ENCODE measurements at places on chromosomes 4 and X.

- peak overlapping the region; percentile 64 for H3K4me3 ChIP-seq
- peaks cover 12% of the 10 kb centered on the region for H3K4me1 ChIP-seq
- H3K36me3 ChIP-seq: no peaks in the 10 kb centered on the region
Observed at GRCh38 chrX:103554687-103555424, 30.5 kb upstream of the TCEAL4 start.

DNA sequence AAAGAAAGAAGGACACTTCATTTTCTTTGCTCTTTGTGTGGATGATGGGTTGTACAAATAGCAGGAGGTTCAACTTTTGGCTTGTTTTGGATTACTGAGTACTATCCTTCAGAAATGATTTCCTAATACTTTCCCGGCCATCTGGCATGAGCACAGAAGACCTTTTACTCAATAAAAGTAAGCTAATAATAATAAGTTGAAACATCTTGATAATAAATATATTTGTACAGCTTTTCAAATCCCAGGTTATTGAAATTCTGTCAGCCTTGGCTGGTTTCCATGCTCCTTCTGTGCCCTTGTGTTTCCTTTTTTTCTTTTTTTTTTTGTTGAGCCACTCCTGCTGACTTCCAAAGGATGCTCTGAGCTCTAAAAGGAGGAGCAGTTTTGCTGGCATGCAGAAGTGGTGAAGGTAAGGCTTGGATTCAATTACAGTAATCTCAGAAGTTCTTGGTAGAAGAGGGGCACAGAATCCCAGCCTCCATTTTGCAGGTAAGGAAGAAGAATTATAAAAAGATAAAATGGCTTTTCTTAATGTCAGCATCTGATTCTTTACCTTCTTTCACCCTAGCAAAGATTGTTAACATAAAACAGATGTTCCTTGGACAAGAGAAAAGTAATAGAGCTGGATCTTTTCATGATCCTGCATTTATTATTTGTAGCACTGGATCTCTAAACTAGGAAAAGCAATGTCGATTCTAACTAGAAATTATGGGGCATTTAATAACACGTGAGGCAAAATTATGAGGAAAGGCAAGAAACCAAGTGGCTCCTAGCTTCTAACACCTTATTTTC is 31.9 kb downstream of the REPS2 start:
- no peaks in the 10 kb centered on the region for H3K27me3 ChIP-seq
- H3K4me3 ChIP-seq: no peak overlapping the region
- no peaks in the 10 kb centered on the region for H3K36me3 ChIP-seq
- DNase-seq: no peak

- H3K36me3 ChIP-seq: no peaks in the 10 kb centered on the region
- no peaks in the 10 kb centered on the region for H3K4me1 ChIP-seq
- no peak overlapping the region for H3K4me3 ChIP-seq
- no peak for DNase-seq
Observed at GRCh38 chrX:40003428-40004245, 94.1 kb downstream of the BCOR start.

- no peaks in the 10 kb centered on the region for H3K36me3 ChIP-seq
- no peaks in the 10 kb centered on the region for H3K27me3 ChIP-seq
- no peak for DNase-seq
- H3K4me3 ChIP-seq: no peak overlapping the region
Observed at GRCh38 chr4:83262682-83263081, 21.9 kb downstream of the COQ2 start.

DNA sequence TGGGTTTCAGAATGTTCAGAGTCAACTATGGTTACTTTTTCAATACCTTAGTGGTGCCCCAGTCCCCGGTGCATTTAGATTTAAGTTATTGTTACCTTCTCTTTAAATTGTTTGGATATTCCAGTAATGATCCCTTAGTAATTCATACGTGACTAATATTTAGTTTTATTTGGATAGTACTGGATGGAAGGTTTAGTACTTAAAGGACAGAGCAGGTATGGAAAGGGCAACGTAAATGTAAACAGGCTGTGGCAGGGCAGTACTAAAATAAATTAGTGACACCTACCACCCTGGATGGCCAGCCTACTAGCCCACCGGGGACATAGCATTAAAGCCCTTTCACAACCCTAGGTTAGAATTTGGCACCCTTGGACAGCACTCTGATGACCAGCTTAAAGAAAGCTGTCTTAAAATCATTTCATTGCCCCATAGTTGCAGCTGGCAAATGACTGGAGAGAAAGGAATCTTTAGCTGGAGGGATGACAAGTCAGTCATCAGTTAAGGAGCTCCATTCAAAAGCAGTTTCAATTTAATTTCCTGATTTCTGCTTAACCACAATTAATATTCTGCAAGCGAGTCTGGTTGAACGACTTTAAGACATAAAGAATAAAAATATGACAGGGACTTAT is 16.4 kb downstream of the PLP1 start:
- no peak overlapping the region for H3K4me3 ChIP-seq
- no peak for DNase-seq
- no peaks in the 10 kb centered on the region for H3K4me1 ChIP-seq
- H3K36me3 ChIP-seq: no peaks in the 10 kb centered on the region

DNA sequence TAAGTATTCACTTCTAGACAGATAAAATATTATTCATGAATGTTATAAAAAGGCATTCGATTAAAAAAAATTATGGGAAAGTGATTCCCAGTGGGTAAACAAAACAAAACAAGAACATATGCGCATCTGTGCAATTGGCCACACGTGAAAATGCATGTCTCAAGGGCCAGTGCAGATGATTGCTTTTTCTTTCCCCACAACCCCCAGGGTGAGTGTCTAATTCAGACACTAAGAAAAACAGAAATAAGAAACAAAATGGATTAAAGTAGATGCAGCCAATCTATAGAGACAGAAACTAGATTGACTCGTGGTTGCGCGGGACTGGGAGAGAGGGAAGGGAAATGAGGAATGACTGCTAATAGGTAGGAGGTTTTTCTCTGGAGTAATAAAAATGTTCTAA is 49.5 kb downstream of the GPM6A start:
- H3K27me3 ChIP-seq: no peaks in the 10 kb centered on the region
- H3K4me3 ChIP-seq: no peak overlapping the region
- H3K36me3 ChIP-seq: no peaks in the 10 kb centered on the region

GRCh38 chr4:78001531-78001930 is 55.6 kb upstream of the FRAS1 start:
- no peaks in the 10 kb centered on the region for H3K36me3 ChIP-seq
- DNase-seq: no peak
- H3K4me1 ChIP-seq: no peaks in the 10 kb centered on the region

GRCh38 chr4:81664079-81664478 is 192.4 kb upstream of the RASGEF1B start:
- H3K4me3 ChIP-seq: no peak overlapping the region
- H3K36me3 ChIP-seq: no peaks in the 10 kb centered on the region
- H3K27me3 ChIP-seq: no peaks in the 10 kb centered on the region
- no peak overlapping the region for H3K27ac ChIP-seq

DNA sequence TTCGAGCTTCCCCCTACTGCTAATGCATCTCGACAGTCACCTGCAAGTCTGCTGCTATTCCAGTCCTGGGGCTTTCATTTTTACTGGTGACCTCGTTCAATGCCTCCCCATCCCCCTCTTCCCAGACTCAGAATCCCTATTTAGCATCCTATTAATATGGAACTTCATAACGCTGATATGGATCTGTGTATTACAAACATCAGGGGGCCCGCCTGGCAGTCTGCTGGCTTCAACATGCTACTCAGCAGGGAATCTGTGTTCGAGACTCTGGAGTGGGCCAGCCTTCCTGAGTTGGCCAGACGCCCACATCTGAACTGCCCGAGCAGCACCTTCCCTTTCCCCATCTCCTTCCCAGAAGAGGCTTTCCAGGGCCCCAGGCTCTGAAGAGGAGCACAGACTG is 173.9 kb upstream of the PPARGC1A start:
- no peaks in the 10 kb centered on the region for H3K27me3 ChIP-seq
- H3K27ac ChIP-seq: no peak overlapping the region
- H3K4me3 ChIP-seq: no peak overlapping the region
